Aortic smooth muscle cell (primary cell): ENCODE measurements at places on chromosomes 2 and 18. TPM values are rescaled to one million over a fixed set of nuclear protein-coding genes. Genes with fewer than 3 reads are reported as not detected.

The OR6B2 gene
- total RNA-seq: not detected in 2 replicates

The LHCGR gene
- total RNA-seq: not detected in 2 replicates

The CFAP53 gene
- 0.37 and 0.53 TPM in 2 replicates for total RNA-seq

The GAL3ST2 gene
- not detected in 2 replicates for total RNA-seq

The IL1RL2 gene
- 0.81 and 2.2 TPM in 2 replicates for total RNA-seq

The RPRM gene
- not detected in 2 replicates for total RNA-seq

The NR4A2 gene
- 1.1 and 9.4 TPM in 2 replicates for total RNA-seq

The TBC1D8 gene
- total RNA-seq: 35.3 and 39.4 TPM in 2 replicates

The HJURP gene
- 8.2 and 20.3 TPM in 2 replicates for total RNA-seq

The RAPGEF4 gene
- 0.66 and 2.2 TPM in 2 replicates for total RNA-seq

The FOSL2 gene
- total RNA-seq: 25.6 and 26.6 TPM in 2 replicates

The ASPRV1 gene
- total RNA-seq: 0.31 and 0.53 TPM in 2 replicates

The OTOF gene
- not detected in 2 replicates for total RNA-seq

The NRP2 gene
- 9.0 and 10.4 TPM in 2 replicates for total RNA-seq

The HOXD11 gene
- total RNA-seq: not detected in 2 replicates

The EML6 gene
- 0.87 and 2.9 TPM in 2 replicates for total RNA-seq

The KHK gene
- 0.81 and 1.3 TPM in 2 replicates for total RNA-seq

The FIGN gene
- total RNA-seq: 1.3 and 2.2 TPM in 2 replicates

The LYG2 gene
- not detected in 2 replicates for total RNA-seq

The GALNT14 gene
- total RNA-seq: 0.26 and 0.31 TPM in 2 replicates

The CABYR gene
- 1.5 and 2.7 TPM in 2 replicates for total RNA-seq
